Pulmonary artery endothelial cell (primary cell): ENCODE measurements at places on chromosomes 3 and 15. TPM values are rescaled to one million over a fixed set of nuclear protein-coding genes. Genes with fewer than 3 reads are reported as not detected.

CLCN2 gene
- 2.2 and 2.6 TPM in 2 replicates for total RNA-seq

ANO10 gene
- 34.4 and 44.2 TPM in 2 replicates for total RNA-seq

SEMA7A gene
- total RNA-seq = 0.73 and 1.3 TPM in 2 replicates

XIRP1 gene
- total RNA-seq = not detected in 2 replicates

CD86 gene
- not detected in 2 replicates for total RNA-seq

SPTBN5 gene
- total RNA-seq = 3.6 and 12.0 TPM in 2 replicates

SUSD5 gene
- total RNA-seq = 0.59 and 3.8 TPM in 2 replicates

CLDN18 gene
- not detected in 2 replicates for total RNA-seq

TNFSF10 gene
- total RNA-seq = 41.5 and 108 TPM in 2 replicates

GLDN gene
- total RNA-seq = not detected in 2 replicates

SLC51A gene
- total RNA-seq = not detected in 2 replicates

TTC21A gene
- 0.86 and 0.99 TPM in 2 replicates for total RNA-seq

CFAP44 gene
- total RNA-seq = 1.6 and 2.6 TPM in 2 replicates

SCAP gene
- total RNA-seq = 44.4 and 69.7 TPM in 2 replicates

RYR3 gene
- under 0.01 TPM in 2 replicates for total RNA-seq

CATSPER2 gene
- total RNA-seq = 0.33 and 1.0 TPM in 2 replicates

VIPR1 gene
- 1.9 and 4.5 TPM in 2 replicates for total RNA-seq

CCK gene
- not detected in 2 replicates for total RNA-seq

IMPDH2 gene
- total RNA-seq = 352 and 465 TPM in 2 replicates

MORC1 gene
- total RNA-seq = not detected in 2 replicates

SLC24A5 gene
- not detected in 2 replicates for total RNA-seq

ARPC4 gene
- total RNA-seq = 287 and 389 TPM in 2 replicates

IL12A gene
- total RNA-seq = 0.40 and 2.0 TPM in 2 replicates

KCNAB1 gene
- 0.40 and 37.9 TPM in 2 replicates for total RNA-seq

RBM15B gene
- total RNA-seq = 44.6 and 53.2 TPM in 2 replicates

TFDP2 gene
- total RNA-seq = 17.0 and 20.8 TPM in 2 replicates

CRYGS gene
- total RNA-seq = 1.1 and 1.4 TPM in 2 replicates

GOLGA8J gene
- 0.11 TPM in 1 of 2 replicates, not detected in the other for total RNA-seq

PLSCR2 gene
- not detected in 2 replicates for total RNA-seq

P4HTM gene
- total RNA-seq = 25.5 and 31.1 TPM in 2 replicates

STRA6 gene
- not detected in 2 replicates for total RNA-seq
